ENCODE measurements at places on chromosomes 16 and 17.

DNA sequence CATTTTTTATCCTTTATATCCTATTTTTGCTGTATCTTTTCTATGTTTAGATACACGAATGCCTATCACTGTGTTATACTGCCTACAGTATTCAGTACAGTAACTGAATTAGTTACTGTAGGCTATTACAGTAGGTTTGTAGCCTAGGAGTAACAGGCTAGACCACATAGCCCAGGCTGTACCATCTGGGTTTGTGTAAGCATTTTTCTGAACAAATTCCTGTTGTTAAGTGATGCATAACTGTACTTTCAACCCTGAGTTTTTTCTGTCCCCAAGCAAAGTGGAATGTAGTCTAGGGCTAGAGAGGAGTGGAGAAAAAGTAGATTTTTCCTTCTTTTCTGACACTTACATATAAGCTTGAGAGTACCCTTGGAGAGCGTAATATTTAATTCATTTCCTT, 282.1 kb downstream of the HS3ST3B1 start:
- DNase-seq, result no peak

- peak; percentile 52 for DNase-seq
Observed at GRCh38 chr16:46790599-46791270, 40.2 kb downstream of the C16orf87 start.

DNA sequence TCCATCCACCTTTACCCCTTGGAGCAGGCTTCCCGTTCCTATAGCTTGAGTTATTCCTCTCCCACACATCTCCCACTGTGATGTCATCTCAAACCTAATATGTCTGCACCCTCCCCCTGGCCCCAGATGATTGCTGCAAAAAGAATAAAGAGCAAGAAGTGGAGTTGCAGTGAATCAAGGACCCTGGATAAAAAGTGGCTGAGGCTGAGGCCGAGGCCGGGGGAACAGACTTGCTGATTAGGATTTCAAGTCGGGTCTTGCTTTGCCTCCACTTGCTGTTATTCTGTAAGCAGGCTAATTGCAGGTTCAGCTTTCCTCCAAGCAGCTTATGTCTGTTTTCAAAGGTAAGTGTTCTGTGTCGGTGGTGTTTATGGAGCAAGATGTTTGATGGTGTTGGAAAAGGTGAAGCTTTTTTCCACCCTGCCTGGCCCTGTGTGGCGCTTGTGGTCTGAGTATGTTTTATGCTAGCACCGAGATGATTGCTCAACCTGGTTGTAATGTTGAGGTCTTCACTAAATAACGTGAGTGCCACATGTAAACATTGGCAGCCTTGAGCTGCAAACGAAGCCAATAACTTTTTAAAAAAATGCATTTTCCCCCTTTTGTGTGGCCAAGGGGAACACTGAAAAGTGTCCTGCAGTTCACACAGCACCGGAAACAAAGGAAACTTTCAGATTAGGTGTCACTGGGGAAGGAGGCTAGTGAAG, 15.4 kb downstream of the HS3ST3B1 start:
- no peak for DNase-seq

DNA sequence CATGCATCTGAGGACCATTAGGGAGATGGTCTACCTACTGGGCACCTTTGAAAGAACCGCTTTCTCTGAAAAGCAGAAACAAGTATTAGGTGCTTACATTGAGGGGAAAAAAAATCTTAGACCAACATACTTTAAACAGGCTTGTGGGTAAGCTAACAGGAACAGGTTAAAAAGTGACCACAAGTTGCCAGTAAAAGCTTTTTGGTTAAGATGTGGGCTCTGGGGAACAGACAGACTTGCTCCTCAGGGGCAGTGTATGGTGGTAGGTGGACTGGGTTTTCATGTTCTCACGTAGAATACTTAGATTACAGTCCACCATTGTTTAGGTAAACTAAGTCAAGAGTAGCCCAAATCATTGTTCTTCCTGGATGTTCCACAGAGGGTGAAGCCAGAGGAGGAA, 41.2 kb downstream of the REXO5 start:
- DNase-seq, result no peak

DNA sequence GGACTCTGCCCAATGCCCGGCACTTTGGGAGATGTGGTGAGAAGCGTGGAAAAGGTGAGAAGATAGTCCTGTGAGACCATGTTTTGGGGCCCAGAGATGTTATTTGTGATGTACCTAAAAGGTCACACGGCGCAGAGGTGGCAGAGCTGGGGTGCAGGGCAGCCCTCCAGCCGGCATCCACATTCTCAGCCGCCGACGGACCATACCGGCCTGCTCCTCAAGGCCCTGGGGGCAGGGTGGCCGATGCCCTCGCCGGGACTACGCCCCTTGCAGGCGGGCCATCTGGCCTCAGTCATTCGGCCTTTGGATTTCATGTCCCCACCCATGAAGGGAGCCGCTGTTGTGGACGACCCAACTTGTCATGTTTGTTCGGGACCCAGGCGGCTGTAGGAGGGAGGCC, 131.4 kb upstream of the GSE1 start:
- DNase-seq, result no peak

- no peak for DNase-seq
Observed at GRCh38 chr17:29109477-29110371, 66.8 kb downstream of the PIPOX start.

- no peak for DNase-seq
Observed at GRCh38 chr16:11325404-11326083, 19.7 kb upstream of the RMI2 start.

- no peak for DNase-seq
Observed at GRCh38 chr17:75398279-75398678, 7.2 kb downstream of the GRB2 start.

GRCh38 chr17:79761894-79762589, 15.9 kb upstream of the CBX2 start:
- no peak for DNase-seq

- no peak for DNase-seq
Observed at GRCh38 chr16:24150282-24150681, 105.9 kb upstream of the CACNG3 start.

GRCh38 chr17:51035431-51035830, 85.2 kb downstream of the SPAG9 start:
- DNase-seq, result no peak

DNA sequence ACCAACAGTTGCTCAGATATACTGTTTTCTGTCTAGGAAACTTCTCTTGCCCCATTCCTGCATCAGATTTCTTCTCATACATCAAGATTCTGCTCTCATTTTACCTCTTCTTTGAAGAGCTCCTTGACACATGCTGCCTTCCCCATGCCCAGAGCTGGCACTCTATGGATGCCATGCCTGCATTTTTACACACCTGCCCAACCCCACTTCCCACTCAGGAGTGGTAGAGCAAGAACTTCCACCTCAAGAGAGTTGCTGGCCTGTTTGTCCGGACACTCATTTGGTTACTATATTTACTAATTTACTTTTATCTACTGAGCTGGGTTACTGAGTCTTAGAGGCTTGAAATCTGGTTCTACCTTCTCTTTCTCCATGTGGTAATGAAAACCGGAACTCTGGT, 98.3 kb upstream of the HLF start:
- DNase-seq, result no peak

GRCh38 chr16:66801320-66802105, at the start of gene TERB1:
Gene TERB1 (minus strand): TSS chr16:66801584. CDS start chr16:66796798, 4,786 bp downstream.
- DNase-seq, result no peak

DNA sequence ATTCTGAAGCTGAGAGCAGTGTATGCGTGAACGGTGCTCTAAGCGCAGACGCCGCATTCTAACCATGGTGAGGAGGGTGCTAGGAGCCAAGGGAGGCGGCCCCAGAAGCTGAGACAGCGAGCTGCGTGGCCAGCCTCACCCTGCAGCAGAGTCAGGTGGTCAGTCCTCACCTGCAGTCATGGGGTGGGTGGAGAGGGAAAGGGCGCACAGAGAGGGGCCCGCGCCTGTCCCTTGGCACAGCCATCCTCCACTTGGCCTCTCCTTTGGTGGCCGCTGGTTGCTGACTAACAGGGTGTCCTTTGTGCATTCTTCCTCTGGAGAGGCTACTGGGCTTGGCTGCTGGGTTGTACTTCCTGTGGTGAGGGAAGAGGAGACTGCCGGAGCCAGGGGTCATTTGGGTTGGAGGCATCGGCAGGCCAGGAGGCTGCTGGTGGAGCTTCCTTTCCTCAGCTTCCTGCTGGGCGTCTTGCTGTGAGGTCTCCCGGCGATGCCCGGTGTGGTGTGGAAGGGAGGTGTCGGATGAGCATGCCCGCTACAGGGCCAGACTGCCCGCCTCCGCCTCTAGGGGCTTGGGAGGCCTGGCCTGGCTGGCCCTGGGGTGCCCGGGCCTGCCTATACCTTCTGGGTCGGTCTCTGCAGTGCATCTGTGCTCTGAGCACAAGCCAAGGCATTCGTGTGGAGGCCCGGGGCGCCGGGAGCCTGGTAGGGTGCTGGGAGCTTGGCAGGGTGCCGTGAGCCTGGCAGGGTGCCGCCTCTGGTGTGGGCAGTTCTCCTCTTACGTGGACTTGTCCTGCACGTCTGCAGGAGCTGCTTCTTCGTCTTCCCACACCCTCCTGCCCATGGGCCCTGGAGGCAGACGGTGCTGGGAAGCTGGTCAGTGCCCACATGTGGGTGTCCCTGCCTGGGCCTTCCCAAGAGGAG, 17.4 kb downstream of the RNF213 start:
- no peak for DNase-seq

DNA sequence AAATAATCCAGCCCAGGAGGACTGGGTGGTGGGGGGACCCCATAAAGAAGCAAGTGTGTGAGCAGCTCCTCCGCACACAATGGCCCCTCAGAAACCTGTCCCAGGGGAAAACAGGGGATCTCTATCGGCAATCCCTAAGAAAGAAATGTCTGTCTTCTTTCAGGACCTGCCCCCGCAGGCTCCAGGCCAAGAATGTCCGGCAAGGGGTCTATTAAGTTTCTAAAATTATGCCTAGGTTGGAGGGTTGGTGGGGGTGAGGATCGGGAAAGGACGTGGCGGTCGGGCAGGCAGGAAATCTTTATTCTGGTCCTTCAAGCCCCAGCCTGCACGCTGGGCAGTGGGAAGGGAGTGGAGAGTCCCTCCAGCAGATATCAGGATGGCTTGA, 23.4 kb upstream of the LITAF start:
- DNase-seq, result no peak

- DNase-seq, result no peak
Observed at GRCh38 chr17:27446569-27447301, 9.5 kb upstream of the KSR1 start.

- DNase-seq, result no peak
Observed at GRCh38 chr17:58530655-58531054, 16.2 kb upstream of the MTMR4 start.

GRCh38 chr17:1462164-1463112, 6.4 kb upstream of the CRK start:
- DNase-seq, result no peak

- DNase-seq, result peak; percentile 45
Observed at GRCh38 chr17:42386777-42387657, 1.2 kb downstream of the STAT3 start.

GRCh38 chr17:81354954-81355347, 40.3 kb upstream of the BAHCC1 start:
- no peak for DNase-seq

DNA sequence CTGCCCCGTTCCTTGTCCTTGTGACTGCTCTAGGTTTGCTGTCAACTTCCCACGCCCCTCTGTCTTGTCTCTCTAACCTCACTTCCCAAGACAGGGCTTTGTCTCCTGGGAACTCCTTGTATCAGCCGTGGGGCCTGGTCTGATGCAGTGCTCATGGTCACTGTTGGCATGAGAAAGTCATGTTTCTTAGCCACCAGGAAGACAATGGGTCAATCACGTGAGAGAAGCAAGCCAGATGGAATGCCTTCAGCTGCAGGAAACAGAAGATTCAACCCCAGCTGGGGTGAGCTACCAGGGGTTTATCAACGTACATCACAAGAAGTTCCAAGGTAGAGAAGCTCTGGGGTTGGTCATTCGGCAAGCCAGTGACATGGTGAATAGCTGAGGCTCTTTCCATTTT, 116.6 kb downstream of the IRF8 start:
- no peak for DNase-seq

DNA sequence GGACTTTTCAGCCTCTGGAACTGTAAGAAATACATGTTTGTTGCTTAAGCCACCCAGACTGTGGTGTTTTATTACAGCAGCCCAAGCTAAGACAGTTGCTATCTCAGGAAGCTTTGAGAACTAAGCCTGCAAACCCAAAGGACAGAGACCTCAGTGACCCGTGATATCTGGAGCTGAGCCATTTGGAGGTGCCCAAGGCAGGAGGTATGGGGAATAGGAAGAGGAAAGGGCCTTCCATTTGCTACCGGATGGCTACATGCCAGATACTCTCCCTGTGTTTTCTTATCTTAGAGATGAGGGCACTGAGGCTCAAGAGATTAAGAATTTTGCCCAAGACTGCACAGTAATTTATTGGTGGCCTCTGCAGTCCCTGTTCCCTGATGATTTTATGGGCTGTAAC, 622.1 kb upstream of the CDH5 start:
- no peak for DNase-seq

DNA sequence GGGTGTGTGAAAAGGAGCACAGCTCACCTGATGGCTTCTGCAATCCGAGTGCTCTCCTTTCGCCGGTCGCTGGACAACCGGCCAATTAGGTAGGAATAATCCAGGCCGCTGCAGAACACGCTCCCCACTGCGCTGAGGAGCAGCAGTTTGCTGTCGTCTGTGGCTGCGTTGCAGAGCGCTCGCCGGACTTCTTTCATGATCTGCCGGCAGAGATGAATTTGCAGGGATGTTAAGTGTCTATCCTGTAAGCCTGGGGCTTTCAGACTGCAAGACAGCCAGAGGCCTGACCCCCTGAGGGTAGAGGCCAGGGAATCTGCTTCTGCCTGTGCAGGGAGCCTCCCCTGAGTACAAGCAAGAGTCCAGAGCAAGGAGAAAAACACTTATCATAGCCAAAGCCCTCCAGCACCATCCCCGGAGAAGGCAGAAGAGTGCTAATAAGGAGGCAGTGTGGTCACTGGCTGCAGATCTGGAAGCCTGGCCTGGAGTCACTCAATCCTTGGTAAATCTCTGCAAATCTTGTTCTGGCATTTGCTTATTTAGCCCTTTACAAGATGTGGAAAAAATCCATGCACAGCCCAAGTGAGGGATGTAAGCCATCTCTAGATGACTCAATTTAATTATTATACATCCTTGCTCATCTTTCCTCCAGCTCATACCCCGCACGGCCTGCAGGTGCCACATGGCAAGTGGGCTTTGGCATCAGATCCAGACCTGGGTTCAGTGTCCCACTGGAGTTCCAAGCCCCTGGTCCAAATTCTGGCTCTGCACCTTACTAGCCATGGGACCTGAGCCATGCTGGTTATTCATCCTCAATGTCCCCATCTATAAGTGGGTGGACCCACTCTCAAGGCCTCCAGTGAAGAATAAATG, 80.2 kb downstream of the DYNLRB2 start:
- peak; percentile 14 for DNase-seq

DNA sequence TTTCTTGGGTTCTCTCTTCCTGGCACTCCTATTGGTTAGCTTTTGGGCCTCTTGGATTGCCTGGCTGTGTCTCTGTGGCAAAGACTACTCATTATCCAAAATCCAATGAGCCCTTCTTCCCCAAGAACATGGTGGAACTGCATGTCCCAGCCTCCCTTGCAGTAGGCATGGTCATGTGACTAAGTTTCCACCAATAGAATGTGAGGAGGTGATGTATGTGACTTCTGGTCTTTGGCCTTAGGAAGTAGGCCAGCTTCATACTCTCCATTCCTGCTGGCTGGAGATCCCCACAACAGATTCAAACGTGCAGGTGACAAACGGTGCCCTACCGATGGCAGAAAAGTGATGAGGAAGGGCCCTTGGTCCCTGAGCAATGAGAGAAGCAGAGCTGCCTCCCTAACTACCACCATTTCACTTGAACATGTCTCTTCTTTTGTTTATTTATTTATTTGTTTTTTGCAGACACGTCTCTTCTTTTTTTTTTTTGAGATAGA, 17.3 kb upstream of the SPN start:
- DNase-seq, result no peak

Data from NCI-H2227 treated with DMSO at 0.1 percent for 48 hours (cell line).